ENCODE measurements at places on chromosomes 3 and 15.
A peak's percentile ranks its signal among the peaks of the same experiment; 100 is the strongest.

DNA sequence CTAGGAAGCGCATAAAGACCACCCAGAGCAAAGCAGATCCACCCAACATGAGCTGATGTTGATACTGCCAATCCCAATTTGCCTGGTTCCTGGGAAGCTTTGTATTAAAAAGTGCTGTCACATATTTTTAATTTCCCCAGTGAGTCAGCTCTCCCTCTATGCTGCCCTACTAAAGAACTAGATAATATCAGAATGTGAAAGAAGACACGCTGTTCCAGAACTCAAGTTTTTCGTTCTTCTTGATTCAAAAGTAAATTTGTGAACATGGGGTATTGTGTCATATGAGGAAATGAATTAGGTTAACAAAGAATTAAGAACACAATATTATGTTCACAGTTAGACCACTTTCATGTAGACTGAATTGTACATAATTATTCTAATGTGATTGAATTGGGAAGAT lies 734.2 kb upstream of the ALCAM start:
- no peak for DNase-seq

DNA sequence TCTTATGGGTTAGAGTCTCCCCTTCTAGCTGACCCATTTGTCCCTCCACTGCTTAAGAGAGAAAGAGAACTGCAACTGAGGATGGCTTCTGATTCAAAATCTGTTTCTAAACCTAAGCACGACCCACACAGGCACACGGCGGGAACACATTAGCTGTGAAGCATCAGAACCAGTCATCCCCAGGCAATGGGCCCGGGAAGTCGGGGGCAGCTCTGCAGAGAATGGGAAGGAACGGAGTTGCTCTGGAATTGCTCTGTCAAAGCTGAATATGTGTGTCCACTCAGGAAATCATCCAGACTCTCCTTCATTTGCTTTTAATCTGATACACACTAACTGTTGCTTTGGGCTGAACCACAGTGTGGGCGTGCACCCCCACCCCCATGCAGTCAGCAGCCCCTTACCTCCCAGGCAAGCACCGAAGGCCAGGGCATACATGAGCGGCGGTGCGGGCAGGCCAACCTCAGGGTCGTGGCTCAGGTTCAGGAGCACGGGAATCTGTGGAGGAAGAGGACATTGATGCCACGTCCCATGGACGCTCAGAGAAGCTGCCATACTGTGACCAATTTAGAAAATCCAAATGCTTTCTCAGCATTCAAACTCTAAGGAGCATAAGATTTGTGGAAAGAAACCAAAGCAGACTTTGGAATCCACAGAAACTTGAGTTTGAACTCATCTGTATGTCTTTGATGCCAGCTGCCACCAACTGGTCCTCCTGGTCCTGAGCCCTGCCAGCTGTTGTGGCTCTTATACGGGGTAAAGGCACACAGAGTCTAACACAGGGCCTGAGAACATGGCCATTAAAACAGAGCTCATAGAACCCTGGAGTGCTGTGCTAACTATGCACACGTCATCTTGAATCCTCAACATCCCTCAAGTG lies 247.9 kb downstream of the OCA2 start:
- no peak for DNase-seq

DNA sequence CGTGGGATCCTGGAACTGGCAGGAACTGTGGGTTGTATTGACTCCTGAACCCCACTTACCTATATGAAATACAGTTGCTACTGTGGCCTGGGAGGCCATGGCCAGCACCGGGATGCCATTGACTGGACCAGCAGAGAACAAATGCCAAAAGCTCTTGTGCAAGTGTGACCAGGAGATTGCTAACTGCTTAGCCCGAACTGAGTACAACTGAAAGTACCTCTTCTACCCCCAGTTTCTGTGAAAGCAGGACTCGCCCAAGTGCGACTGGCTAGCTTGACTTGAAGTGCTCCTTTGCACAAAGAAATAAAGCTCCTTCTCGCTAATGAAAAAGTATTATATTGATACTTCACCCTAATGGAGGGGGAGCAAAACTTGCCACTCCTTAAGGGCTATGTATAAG lies 101.3 kb upstream of the ATP11B start:
- DNase-seq = no peak

GRCh38 chr3:45507820-45508317 lies 86.7 kb upstream of the LIMD1 start:
- no peak for DNase-seq

GRCh38 chr3:195448205-195448875 lies 5.5 kb upstream of the ACAP2 start:
- no peak for DNase-seq

DNA sequence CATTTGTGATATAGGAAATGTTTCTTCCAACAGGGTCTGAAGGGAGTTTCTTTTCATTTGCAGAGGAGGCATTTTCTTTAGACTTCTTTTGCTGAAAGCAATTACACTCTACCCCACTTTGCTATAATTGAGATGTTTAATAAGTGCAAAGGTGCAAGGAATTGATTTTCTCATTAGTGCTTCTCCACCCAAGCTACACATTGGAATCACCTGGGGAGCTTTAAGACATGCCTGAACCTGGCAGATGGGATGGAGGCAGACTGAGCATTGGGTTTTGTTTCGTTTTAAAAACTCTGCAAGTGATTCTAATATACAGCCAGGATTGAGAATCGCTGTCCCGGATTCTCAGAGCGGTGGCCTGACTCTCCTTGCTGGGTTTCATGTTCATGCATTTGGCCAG lies 52.1 kb downstream of the MYZAP start:
- DNase-seq = no peak

- DNase-seq = no peak
Measured at GRCh38 chr3:138059261-138059660, 49.3 kb downstream of the CLDN18 start.

- no peak for DNase-seq
Measured at GRCh38 chr3:147757866-147758265, 348.7 kb downstream of the ZIC1 start.

- no peak for DNase-seq
Measured at GRCh38 chr3:36227980-36228379, 152.3 kb upstream of the STAC start.

- peak; percentile 5 for DNase-seq
Measured at GRCh38 chr15:62059108-62059815, 985 bp downstream of the VPS13C start.

DNA sequence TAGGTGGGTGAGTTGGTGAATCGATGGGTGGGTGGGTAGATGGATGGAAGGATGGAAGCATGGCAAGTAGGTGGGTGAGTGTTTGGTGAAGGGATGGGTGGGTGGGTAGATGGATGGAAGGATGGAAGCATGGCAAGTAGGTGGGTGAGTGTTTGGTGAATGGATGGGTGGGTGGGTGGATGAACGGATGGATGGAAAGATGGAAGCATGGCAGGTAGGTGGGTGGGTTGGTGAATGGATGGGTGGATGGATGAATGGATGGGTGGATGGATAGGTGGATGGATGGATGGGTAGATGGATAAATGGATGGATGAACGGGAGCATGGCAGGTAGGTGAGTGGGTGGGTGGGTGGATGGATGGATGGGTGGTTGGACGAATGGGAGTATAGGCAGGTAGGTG lies 65.1 kb downstream of the SLC6A1 start:
- DNase-seq = no peak

DNA sequence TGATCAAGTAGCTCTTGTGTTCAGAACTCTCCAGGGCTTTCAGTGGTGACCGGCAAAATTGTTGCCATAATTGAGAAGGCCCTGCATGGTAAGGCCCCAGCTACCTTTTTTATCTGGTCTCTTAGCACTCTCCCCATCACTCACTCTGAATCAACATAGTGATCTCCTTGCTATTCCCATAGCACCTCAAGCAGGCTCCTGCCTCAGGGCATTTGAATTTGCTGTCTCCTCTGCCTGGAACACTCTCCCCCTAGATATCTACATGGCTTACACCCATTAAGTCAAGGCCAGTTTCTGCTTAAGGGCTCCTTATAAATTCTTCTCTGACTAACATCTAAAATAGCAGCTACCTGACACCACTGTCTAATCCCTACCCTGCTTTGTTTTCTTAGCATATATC lies 3.3 kb upstream of the ARID3B start:
- DNase-seq = no peak

DNA sequence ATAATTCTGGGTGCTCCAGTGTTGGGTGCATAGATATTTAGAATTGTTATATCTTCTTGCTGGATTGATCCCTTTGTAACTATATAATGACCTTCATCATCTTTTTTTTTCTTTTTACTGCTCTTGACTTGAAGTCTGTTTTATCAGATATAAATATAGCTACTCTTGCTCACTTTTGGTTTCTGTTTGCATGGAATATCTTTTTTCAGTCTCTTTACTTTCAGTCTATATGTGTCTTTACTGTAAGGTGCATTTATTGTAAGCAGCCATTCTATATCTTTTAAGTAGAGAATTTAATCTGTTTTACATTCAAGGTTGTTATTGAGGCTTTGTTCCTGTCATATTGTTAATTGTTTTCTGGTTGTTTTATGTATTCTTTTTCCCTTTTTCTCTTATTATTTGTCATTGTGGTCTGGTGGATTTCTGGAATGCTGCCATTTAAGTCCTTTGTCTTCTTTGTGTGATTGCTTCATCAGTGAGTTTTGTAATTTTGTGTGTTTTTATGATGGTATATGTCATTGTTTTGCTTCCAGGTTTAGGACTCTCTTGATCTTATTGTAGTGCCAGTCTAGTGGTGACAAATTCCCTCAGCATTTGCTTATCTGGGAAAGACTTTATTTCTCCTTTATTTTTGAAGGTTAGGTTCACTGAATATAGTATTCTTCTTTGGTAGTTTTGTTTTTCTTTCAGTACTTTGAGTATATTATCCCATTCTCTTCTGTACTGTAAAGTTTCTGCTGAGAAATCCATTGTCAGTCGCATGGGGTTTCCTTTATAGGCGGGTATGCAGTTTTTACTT lies 8.3 kb upstream of the PRR23C start:
- no peak for DNase-seq

DNA sequence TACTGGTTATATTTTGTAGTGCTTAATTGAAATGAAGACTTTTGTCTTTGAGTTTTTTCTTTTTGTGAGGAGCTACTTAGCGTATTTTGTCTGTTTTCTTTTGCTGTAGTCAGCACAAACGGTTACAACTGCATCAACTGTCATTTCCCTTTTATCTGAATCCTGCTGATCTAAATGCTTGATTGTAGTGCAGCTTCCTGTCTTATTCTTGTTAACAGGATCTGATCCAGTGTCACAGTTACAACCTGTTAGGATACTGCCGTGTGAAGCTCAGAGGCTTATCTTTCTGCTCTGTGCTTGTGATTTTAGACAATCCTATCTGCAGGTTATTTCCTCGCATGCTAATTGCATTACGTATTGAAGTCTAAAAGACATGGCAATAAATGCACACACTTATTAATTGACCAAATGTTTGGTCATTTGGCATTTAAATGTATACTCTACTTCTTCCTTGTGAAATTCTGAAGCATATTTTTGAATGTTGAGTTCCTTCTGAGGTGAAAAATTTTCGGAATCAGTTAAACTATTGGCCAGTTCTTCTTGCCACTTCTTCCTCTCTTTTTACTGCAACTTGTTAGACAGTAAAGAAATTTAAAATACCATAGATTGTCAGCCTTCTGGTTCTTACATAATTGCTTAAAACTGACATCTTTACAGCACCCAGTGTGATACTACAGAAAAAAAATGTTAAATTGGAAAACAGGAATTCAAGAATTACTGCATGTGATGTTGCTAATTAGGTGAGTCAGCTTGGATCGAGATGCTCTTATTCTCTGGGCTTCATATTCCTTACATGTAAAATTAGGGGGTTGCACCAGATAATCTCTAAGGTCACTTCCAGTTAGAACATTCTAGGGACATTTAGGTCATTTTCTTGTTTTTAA lies 168.2 kb downstream of the MBNL1 start:
- no peak for DNase-seq

DNA sequence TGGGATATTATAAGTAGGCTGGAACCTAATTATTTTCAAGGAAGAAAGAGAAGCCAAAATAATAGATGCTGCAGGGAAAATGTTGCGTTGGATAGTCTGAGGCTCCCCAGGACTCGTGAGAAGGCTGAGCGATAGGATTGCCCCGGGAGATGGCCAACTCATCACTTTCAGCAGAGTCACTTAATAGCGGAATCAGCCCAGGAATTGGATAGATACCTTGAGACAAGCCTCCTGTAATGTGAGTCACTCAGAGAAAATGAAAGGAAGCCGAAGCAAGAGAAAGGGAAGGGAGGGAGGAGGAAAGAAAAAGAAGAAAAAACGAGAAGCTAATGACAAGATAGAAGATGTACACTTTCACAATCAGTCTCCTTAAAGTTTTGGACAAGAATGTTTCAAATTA lies 94.3 kb downstream of the SQOR start:
- DNase-seq = no peak

GRCh38 chr3:140128631-140129030 lies 193.6 kb downstream of the CLSTN2 start:
- no peak for DNase-seq

GRCh38 chr3:124207873-124208485 lies 216.1 kb upstream of the ROPN1 start:
- DNase-seq = no peak

- DNase-seq = peak; percentile 85
Measured at GRCh38 chr3:48826451-48826850, 21.2 kb downstream of the PRKAR2A start.

DNA sequence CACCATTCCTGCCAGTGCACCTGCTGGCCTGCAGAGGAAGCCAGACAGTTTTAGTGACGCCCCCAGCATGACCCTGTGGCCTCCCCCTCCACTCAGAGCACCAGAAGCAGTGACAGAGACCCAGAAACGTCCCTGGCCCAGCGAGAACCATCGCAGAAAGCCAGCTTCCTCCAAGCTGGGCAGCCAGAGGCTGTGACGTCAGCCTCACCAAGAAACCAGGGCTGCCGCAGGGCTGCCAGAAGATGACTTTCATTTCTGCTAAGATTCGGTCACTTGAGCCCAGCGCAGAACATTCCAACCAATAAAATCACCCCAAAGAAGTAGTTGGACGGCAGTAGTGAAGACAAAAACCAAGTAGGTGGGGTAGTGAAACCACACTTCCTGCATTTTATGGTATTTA lies 29.6 kb upstream of the RPL32 start:
- no peak for DNase-seq

DNA sequence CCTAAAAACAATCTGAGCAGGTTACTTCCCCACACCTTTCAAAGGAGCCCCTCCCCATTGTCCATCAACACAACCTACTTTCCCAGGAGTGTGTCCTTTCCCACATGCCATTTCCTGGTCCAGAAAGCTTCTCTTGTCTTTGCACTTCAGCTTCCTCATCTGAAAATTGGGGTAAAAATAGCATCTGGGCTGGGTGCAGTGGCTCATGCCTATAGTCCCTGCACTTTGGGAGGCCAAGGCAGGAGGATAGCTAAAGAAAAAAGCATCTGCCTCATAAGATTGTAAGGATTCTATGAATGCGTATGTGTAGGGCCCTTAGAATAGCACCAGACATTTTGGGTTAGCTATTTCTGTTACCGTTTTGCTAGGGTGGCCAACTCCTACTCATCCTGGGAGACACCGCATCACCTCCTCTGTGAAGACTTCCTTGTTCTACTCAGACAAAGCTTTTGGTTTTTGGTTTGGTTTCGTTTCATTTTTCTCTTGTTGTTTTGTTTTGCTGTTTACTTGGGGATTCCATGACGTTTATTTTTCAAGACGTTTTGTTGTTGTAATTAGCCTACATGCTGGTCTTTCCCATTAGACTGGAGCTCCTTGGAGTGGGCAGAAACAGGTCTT lies 224.4 kb upstream of the TLE3 start:
- no peak for DNase-seq
